ENCODE measurements at places on chromosomes 2 and 18. TPM values are rescaled to one million over a fixed set of nuclear protein-coding genes. Genes with fewer than 3 reads are reported as not detected.

Gene ING5
- total RNA-seq: 26.7 TPM

Gene DTNB
- 8.8 TPM for total RNA-seq

Gene EMILIN2
- 13.2 TPM for total RNA-seq

Gene LHCGR
- total RNA-seq: not detected

All from A549 treated with dexamethasone at 1 μM for 4 hours (cell line).